ENCODE measurements at places on chromosomes 7 and 10.

DNA sequence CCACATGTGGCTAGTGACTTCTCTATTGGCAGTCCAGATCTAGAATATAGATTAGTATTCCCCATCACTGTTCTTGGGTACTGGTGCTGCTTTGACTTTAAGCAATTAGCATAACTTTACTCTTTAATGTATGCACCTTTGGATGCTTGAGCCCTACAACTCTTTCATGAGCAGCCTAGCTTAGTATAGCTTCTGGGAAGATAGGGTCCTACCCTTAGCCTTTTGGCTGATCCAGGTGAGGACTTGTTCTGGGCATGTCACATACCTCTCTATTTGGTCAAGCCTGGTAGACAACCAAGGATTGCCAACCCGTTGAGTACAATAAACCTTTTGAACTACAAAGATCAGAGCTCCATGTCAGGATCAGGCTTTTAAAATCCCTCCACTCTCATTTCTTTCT is 17.7 kb downstream of the PCGF5 start:
- DNase-seq: no peak

- DNase-seq: no peak
Measured at GRCh38 chr10:104339469-104340110, 1.3 kb upstream of the ITPRIP start.

- no peak for DNase-seq
Measured at GRCh38 chr10:26335574-26336093, 102.5 kb upstream of the APBB1IP start.

GRCh38 chr10:23363793-23364135 is 19.2 kb upstream of the C10orf67 start:
- DNase-seq: no peak

GRCh38 chr10:120593693-120594092 is 136.7 kb downstream of the PLPP4 start:
- no peak for DNase-seq

GRCh38 chr10:112232670-112233069 is 49.1 kb upstream of the GPAM start:
- DNase-seq: no peak

- no peak for DNase-seq
Measured at GRCh38 chr7:122652876-122653275, 46.0 kb downstream of the RNF133 start.

DNA sequence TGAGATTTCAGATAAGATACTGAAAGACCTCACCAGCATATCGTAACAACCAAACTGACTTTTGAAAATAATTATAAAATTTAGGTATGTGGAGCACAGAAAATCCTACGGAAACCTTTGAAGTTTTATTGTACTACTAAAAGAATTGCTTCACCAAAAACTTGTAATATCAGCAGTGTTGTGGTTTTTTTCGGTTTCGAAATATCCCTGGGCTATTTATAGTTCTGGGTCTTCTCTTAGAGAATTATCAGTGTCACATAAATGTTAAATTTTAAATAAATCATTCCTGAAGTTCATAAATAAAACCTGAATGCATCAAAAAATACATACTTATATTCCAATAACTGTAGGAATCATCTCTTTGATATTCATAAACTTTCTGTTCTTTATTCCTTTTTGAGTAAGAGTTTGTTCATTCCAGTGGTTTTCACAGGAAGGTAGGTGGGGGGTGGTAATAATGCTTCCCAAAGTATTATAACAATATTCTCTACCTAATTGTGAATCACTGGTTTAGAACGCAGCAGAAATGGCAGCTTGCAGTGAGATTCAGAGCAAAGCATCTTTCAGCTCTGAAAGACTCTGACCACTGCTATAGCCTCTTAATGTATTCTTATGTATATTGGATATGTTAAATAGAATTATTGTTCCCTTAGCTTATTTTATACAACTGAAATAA is 60.2 kb downstream of the ZNF277 start:
- no peak for DNase-seq

DNA sequence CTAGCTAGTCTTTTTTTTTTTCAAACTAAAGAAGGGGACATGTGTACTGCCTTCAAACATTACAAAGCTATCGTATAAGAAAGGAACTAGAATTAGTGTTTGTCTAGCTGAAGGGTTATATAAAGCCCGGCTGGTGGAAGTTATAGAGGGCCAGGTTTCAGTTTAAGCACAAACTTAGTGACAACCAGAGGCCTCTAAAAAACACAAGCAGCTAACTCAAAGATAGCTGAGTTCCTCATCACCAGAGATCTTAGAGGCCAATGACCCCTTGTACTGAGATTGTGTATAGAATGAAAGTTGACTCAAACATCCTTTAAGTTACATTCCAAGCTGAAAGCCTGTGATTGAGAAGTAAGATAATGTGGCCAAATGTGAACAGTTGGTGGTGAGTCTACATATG is 28.1 kb upstream of the SGMS1 start:
- no peak for DNase-seq

- no peak for DNase-seq
Measured at GRCh38 chr7:157409753-157410727, 73.2 kb downstream of the DNAJB6 start.

- no peak for DNase-seq
Measured at GRCh38 chr10:48473704-48474103, 131.2 kb downstream of the ARHGAP22 start.

- no peak for DNase-seq
Measured at GRCh38 chr7:144390481-144390880, 13.0 kb downstream of the NOBOX start.

DNA sequence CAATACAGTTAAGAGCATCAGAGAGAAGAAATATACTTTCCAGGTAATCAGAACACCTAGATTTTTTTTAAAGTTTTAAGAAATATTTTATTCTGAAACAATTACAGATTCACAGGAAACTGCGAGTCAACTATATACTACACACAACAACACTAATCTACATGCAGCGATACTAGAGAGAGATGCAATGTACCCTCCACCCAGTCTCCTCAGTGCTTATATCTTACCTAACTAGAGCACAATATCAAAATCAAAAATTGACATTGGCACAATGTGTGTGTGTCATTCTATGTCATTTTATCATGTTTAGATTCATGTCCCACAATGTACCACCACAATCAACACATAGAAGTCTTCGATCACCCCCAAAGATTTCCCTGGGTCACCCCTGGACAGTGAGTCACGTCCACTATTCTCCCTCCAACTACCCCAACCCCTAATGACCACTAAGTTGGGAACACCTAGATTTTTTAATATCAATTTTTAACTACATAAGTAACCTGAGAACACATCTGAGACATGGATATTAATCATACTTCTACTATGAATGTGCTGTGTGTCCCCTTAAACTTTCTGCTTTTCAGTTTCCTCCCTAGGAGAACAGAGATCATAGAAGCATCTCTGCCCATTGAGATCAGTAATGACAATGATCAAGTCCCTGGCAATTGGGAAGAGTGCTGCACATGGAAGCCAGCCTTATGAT is 86.5 kb downstream of the GSAP start:
- DNase-seq: no peak

GRCh38 chr7:96354881-96355280 is 33.0 kb upstream of the SLC25A13 start:
- DNase-seq: no peak

DNA sequence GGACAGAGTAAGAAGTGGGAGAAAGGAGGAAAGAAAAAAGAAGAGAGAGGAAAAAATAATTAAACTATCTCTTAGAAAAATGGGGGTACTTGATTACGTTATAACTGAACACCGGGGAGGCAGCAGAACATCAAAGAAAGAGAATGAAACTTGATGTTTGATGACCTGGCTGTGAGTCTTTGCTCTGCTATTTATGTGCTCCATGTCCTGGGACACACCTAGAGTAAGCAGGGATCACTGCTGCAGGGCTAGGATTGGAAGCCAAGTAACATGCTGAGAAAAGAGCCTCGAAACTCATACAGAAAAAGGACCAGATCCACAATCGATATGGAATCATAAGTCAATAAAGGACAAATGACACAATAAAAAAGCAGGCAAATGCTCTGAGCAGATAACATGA is 56.7 kb upstream of the COL13A1 start:
- DNase-seq: no peak

- no peak for DNase-seq
Measured at GRCh38 chr10:46549171-46550075, 7.0 kb downstream of the GPRIN2 start.

DNA sequence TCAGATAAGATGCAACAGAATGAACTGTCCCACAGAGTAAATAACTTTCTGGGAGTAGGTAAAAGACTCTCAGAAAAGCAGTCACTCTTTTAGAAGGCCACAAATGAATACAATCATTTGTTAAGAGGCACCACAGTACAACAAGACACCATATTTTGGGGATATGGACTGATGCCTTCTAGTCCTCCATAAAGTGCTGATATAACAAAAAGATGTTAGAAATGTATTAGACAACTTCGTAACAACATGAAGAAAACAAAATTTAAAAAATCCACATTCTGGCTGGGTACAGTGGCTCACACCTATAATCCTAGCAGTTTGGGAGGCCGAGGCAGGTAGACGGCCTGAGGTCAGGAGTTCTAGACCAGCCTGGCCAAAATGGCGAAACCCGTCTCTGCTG is 111.3 kb downstream of the HIPK2 start:
- DNase-seq: no peak

DNA sequence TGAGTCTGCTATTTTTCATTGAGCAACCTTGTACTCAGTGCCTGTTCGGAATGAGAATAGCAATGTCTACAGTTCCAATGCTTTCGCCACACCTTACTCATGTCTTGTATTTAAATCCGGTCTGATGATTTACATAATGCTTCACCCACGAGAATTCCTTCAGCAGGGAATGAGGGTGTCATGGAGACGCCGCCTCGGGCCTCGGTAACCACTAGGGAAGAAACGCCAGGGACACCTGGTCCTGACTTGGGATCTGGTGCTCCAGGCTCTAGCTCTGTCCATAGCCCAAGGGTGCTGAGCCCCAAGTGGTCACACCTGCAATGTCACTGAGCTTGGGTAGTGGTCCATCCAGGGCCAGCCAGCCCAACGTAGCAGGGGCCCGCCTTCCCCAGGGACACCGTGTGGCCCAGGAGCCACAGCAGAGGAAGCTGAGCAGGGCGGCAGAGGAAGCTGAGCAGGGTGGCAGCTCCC is 37.4 kb downstream of the PRKAG2 start:
- no peak for DNase-seq

GRCh38 chr10:7493996-7494395 is 83.2 kb upstream of the SFMBT2 start:
- DNase-seq: no peak

DNA sequence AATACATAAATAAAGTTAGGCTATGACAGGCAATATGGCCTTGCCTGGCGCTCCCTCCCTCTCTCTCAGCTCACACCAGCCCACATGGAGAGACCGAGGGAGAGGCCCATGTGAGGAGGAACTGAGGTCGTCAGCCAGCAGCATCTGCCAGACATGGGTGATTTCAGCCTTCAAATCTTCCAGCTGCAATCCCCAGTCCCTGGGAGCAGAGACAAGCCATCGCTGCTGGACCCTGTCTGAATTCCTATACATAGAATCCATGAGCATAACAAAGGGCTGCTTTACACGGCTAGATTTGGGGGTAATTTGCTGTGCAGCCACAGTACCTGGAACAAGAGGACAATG is 35.6 kb downstream of the ANKRD16 start:
- DNase-seq: no peak

GRCh38 chr10:114489521-114490310 is 85.4 kb upstream of the AFAP1L2 start:
- DNase-seq: no peak

GRCh38 chr7:117997862-117998825 is 124.9 kb upstream of the CTTNBP2 start:
- DNase-seq: no peak

GRCh38 chr7:20241194-20241910 is 24.2 kb upstream of the MACC1 start:
- no peak for DNase-seq

GRCh38 chr7:159125955-159126270 is 18.8 kb downstream of the VIPR2 start:
- no peak for DNase-seq

- no peak for DNase-seq
Measured at GRCh38 chr10:114024876-114025610, 18.6 kb upstream of the ADRB1 start.

DNA sequence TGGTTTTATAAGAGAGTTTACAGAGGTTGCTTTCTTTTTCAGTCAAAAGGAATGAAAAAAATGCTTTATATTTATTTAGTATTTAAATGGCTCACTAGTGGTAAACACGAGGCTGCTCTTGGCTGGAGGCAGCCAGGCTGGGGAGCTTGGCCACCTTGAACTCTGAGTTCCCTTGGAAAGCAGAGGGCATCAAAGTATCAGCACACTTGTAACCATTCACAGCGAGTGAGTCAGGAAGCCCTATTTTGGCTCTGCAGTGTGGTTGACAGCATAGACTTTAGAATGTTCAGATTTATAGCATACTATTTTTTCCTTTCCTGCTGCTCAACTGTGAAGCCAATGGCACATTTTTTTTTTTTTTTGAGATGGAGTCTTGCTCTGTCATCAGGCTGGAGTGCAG is 51.6 kb downstream of the CYCS start:
- no peak for DNase-seq

DNA sequence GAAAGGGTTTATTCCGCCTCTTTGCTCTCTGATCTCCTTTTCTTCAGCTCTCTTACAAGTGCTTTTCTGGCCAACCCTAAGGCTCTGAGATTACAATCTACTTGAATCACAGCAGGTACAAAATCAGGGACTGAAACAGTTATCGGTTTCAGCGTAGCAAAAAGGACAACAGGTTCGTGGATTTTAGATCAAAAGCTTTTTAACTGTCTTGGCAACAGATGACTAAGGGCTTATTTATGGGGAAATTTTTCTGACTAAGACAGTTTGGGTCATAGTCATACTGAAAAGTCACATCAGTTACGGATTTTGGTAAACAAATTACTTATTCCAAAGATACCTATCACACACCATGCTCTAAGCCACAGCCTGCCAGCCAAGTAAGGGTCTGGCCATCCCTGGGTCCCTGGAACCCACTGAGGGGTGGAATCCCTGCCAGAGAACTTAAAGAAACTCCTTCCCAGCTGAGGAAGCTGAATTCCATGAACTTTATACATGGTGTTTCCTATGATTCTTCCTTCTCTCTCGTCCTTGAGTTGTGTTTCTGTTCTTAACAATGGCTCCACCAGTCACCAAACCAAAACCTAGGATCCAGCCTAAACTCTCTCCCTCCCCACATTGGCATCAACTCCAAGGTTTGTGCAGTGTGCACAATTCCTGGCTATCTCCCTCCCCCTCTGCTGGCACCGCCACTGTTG is 169.3 kb downstream of the FAM107B start:
- DNase-seq: no peak

- DNase-seq: no peak
Measured at GRCh38 chr7:107994421-107995030, 8.4 kb downstream of the LAMB1 start.

DNA sequence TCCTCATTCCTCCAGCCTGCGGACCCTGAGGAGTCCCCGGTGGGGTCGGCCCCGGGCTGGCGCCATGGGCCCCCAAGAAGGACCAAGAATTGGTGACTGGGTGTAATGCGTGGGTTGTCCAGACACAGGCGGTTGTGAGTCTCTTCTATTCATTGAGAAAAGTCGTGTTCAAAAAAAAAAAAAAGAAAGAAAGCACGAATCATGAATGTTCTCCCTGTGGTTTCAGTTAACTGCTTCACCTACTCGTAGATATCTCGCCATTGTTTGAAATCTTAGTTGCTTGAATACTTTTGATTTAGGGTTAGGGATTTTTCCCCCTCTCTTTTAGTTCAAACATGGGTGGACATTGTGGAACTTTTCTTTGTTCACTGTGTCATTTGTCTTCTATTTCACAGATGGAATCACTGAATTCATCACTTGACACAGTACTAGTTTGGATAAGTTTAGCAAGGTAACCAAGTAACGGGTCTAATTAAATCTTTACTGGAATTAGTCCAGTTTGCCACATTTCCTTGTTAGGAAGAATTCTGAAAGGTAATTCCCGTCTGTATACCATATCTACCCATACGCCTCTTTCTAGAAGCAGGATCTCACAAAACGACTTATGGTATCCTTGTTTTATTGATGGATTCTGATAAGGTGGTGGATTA is 775 bp downstream of the STARD3NL start:
- no peak for DNase-seq

Data from T follicular helper cell (primary cell).